NCI-H2081 (cell line): ENCODE measurements at places on chromosomes 16 and 17.

GRCh38 chr16:82201351-82201750, 31.3 kb upstream of the MPHOSPH6 start:
- DNase-seq, result no peak

DNA sequence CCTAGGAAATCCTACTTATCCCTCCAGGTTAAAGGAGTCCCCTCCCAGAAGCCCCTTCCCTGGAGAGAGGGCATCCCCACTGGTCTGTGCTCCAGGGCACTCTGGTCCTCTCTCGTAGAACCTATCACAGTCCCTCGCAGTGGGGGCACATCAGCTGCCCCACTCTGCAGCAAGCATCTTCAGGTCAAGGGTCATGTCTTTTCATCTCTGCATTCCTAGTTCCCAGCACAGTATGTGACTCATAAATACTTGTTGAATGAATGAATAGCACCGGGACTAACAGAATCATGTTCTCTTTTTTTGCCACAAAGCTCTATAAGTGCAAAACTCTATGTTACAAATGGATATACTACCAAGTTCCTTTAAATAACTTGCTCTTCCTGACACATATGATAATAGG, 36.0 kb downstream of the RNF157 start:
- no peak for DNase-seq

DNA sequence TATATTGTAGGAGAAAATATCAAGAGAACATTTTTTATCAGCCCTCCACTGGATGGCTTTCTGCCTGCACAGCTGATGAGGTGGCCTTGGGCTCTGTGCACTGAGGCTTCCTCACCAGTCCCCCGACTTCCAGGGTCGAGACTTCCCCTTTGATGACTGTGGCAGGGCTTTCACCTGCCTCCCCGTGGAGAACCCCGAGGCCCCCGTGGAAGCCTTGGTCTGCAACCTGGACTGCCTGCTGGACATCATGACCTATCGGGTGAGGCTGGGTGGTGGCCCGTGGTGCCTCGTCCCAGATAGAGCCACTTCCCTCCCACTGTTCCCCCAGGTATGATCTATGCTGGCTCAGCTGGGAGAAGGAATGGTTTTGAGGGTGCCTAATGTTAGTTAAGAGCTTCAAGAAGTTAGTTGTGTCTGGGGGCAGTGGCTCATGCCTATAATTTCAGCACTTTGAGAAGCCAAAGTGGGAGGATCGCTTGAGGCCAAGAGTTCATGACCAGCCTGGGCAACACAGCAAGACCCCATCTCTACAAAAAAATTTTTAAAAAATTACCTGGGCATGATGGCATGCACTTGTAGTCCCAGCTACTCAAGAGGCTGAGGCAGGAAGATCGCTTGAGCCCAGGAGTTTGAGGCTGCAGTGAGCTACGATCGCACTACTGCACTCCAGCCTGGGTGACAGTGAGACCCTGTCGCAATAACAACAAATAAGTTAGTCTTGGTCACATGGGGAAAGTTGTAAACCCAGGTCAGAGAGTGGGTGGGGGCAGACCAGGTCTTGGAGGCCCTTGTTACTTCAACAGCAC, 11.8 kb downstream of the FCSK start:
- no peak for DNase-seq

DNA sequence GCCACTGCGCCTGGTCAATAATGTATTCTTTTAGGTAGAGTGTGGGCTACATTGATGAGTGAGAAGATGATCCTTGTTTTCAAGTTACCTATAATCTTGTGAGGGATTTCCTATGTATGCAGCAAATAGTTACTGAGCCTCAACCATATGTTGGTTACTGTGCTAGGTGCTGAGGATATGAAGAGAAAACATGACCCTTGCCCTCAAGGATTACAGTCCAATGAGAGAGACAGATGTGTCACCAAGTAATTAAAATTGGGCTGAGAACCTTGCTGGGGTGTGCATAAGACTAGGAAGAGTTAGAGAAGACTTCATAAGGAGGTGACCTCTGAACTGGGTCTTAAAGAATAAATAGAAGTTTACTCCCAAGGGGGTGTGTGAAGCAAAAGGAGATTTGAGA, 7.4 kb downstream of the POLR2A start:
- DNase-seq, result no peak

- DNase-seq, result no peak
Measured at GRCh38 chr16:85611194-85611443, 2.0 kb upstream of the GSE1 start.

DNA sequence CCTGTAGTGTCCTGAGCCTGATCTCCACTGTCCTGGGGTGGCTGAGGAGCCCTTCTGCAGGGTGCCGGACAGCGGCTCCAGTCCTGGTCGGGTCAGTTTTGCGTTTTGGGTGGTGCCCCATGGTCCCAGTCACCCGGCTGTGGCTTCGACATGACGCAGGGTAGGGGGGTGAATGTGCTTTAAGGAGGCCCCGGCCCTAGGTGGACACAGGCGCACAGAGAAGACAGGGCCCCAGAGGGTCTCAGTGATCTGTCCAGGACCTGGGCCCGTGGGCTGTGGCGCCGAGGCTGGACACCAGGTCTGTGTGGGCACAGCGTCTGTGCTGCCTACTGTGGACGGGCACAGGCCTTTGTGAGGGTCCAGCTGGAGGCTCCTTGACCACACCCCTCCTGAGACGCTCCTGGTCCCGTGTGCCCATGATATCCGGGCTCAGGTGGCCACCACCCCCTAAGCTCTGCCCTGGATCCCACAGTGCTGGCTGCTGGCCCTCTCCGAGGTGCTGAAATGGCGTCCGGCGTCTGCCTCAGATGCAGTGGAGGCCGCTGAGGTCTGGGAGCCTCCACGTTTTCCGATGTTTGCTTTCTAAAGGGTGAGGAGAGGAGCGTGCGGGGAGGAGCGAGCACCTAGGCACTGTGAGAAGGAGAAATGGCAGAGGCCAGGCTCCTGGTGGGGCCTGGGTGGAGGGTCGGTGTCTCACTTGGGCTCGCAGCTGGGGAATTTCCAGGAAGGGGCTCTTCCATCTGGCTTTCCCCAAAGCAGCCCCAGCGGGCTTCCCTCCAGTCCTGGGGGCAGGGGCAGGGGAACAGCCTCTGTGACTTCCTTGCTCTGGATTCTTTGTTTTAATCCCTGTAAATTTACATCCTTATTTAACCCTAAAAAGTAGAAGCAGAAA, 56.1 kb upstream of the ACSF3 start:
- DNase-seq, result no peak

DNA sequence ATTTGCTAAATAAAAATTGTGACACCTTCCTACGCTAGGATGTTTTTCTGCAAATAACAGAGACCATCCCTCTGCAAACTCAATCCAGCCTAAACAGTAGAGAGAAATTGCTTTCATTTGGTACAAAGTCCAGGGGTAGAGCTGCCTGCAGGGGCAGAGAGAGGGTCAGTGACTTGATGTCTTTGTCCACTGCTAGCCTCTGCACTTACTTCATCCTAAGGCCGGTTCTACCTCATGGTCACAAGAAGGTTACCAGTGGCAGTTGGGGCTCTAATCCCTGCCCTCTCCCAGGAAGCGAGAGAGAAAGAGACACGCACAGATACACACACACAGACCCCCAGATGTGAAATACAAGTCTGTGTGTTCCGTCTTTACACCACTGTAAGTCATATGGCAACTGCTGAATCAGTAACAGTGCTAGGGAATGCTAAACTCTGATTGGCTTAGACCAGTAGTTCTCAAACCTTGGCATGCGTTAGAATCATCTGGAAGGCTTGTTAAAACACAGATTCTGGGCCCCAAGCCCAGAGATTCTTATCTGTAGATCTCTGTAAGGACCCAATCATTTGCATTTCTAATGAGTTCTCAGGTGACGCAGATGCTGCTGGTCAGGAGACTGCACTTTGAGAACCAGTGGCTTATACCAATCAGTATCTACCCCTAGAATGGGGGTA, 13.1 kb upstream of the LPCAT2 start:
- DNase-seq, result no peak

GRCh38 chr16:12458591-12459358, 344.9 kb downstream of the CPPED1 start:
- no peak for DNase-seq

DNA sequence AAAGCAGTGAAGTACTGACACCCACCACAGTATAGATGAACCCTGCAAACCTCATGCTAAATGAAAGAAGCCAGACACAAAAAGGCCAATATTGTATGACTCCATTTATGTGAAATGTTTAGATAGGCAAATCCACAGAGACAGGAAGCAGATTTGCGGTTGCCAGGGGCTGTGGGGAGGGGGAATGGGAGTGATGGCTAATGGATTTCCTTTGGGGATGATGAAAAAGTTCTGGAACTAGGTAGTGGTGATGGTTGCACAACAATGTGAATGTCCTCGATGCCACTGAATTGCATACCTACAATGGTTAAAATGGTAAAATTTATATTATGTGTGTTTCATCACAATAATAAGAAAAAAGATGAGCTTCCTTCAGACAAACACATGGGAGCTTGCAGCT, 28.4 kb upstream of the WFIKKN2 start:
- DNase-seq, result no peak

- DNase-seq, result no peak
Measured at GRCh38 chr16:64657316-64658011, 464.4 kb downstream of the CDH11 start.

DNA sequence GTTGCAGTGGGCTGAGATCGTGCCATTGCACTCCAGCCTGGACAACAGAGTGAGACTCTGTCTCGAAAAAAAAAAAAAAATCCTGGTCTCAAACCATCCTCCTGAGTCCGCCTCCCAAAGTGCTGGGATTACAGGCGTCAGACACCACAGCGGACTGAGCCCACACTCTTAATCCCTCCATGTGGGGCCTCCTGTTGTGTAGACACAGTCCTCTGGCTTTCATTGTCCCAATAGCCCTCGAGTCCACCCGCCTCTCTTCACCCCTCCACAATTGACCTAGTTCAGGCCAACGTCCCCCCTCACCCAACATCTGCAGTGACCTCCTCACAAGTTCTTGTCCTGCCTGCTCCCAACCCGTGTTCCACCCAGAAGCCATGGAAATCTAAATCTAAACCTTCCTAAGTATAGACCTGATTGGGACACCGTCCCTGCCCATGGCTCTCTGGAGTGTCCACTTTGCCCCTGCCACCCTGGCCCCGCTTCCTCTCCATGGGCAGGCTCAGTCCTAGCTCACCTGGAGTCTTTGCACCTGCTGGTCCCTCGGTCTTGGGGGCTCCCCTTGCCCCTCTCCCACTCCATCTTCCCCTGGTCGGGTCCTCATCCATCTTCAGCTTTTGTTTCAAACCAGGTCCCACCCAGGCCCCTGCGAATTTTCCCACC, 46.7 kb downstream of the HAPSTR1 start:
- no peak for DNase-seq

DNA sequence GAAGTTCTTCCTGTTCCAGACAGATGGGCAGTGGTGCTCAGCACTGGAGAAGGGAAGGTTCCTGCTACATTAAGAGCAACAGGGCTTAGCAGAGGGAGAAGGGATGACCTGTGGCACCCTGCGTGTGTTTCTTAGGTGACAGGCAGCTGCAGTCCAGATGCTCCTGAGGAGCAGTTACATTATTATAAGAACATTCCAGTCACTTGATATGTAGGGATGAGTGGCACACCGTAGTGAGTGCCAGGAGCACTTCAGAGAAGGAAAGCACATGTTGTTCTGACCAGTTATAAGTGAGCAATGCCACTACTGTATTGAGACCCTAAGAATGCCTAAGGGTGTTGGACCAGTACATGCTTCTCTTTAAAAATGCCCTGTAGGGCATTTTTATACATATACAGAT, 39.9 kb upstream of the MRC2 start:
- DNase-seq, result no peak

DNA sequence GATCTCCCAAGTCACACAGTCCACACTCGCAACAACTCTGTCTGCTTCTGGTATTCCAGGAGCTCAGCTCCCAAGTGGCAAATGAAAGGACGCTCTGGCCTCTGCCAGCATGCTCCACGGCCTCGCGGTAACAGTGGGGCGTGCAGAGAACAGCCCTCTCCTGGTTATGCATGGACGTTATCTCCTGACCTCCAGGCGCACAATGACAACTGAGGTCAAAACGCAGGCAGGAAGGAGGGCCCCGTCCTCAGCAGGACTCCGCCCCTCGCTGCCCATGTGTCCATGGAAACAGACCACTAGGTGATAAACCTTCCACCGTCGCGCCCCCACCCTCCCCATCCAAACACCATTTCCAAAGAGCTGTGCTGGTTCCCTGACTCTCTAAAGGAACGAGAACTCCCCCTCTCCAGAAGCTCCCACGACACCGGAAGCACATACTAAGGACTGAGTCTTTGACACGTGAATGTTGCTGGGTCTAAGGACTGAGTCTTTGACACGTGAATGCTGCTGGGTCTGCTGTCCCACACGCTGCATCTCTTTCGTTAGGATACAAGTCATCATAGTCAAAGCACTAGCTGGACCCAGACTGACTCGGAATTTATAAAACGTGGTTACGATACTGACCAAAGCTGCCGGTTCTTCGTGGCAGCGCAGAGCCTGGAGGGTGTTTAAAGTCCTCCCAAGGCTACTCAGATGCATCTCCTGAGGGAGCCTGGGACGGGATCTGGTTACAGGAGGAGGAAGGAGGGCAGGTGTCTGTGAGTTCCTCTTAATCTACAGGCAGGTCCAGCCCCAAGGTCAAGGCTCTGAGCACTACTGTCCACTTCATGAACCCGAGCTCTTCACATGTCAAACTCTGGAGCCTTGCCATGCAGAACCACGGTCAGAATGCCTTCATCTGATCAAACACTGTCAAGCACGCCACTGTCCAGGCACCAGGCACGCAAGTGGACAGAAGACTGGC, 43.9 kb downstream of the KLHDC4 start:
- DNase-seq, result no peak

DNA sequence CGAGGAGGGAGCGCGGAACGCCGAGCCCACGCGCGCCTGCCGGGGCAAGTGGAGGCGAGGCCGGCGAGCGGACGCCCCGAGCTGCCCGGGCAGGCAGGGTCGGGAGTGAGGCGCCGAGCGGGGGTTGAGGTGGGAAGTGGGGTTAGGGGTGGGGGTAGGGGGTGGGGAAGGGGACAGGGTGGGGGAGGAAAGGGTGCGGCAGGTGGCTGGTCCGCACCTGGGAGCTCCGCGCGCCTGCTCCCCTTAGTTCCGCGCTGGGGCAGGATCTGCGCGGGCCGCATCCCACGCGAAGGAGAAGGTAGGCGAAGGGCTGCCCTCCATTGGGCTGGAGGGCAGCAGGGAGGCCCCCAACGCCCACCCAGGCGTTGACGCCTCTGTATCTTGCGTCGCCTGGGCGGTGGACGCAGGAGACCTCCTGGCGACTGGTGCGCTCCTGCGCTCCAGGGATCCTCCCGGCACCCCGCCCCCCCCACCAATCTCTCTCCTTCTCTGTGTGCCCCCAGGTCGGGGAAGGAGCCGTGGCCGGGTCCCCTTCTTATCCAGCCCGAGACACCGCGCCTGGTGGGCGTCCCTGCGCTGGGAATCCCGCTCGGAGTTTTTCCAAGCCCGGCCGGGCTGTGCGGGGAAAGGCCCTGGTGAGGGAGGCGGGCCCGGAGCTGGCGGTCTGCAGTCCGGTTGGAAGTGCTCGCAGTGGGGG, 51.3 kb upstream of the AMZ2 start:
- no peak for DNase-seq

GRCh38 chr17:63961355-63962212, 11.1 kb downstream of the SCN4A start:
- DNase-seq, result no peak

- no peak for DNase-seq
Measured at GRCh38 chr16:20002936-20003335, 70.8 kb downstream of the GPR139 start.
